ENCODE measurements at places on chromosomes 4 and X.

- no peak for DNase-seq
Measured at GRCh38 chr4:183766140-183766539, 107.0 kb downstream of the TRAPPC11 start.

DNA sequence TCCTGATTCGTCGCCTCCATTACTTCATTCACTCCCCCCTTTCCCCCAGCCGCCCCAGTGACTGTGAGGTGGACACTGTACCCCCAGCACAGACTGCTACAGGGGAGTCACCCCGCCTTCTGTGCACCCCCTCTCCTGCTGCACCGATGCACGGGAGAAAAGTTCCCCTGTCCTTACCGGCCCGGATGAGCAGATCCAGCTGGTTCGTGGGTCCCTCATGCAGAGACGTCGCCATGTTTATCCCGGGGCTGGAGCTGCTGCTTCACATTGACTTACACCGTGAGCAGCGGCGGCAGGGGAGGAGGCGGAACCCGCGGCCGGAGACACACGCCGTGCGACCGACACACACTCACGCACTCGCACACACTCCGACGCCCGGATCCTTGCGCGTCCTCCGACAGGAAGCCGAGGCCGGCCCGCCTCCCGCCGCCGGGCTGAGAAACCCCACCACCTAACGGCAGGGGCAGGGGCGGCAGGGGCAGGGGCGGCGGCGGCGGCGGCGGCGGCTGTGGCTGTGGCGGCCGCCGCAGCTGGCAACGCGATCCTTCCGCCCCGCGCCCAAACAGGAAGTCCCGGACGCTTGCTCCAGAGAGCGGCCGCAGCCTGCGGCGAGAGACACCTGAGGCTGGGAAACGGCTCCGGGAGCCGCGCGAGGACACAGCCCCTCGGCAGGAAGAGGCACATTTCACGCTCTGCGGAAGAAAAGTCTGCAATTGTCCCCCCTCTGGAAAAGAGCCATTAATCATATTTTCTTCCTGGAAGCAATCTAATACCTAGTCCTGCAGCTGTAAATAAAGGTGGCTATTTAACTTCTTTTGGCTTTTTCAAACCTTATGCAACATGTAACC lies 68.6 kb downstream of the NOCT start:
- DNase-seq, result no peak

DNA sequence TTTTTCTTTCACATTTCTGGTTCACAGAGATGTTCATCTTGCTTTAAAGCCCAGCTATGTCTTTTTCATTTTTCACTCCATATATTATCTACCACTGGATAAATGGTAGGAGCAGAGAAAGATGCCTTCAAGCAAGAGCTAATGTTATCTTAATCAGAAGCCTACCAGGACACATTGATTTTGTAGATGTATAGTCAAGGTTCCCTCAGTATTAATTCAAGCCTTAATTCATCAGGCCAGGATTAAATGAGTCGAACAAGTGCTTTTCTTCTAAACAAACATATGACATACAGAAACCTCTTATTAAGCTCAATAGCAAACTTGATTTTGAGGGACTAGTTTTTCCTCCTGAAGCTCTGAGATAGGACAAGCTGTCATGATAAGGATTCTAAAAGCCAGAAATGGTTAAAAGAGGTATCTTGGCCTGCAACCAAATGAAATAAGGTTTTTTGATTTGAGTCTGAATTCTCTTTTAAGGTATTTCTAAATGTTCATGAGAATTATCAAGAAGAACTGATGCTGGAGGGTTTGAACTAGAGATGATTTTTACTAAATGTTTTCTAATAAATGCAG lies 81.7 kb upstream of the FTHL17 start:
- DNase-seq, result no peak

- no peak for DNase-seq
Measured at GRCh38 chr4:148435654-148436406, 6.4 kb downstream of the NR3C2 start.

- no peak for DNase-seq
Measured at GRCh38 chr4:15035159-15035558, 32.9 kb downstream of the CPEB2 start.

Measured in stimulated activated effector memory CD8-positive, alpha-beta T cell treated with anti-CD3 and anti-CD28 coated beads, Interleukin-12 subunit alpha, Interleukin-12 subunit beta, amount 100 ng/mL, for 72 hours (primary cell).